Memory B cell (primary cell): ENCODE measurements at places on chromosomes 3 and 15.

DNA sequence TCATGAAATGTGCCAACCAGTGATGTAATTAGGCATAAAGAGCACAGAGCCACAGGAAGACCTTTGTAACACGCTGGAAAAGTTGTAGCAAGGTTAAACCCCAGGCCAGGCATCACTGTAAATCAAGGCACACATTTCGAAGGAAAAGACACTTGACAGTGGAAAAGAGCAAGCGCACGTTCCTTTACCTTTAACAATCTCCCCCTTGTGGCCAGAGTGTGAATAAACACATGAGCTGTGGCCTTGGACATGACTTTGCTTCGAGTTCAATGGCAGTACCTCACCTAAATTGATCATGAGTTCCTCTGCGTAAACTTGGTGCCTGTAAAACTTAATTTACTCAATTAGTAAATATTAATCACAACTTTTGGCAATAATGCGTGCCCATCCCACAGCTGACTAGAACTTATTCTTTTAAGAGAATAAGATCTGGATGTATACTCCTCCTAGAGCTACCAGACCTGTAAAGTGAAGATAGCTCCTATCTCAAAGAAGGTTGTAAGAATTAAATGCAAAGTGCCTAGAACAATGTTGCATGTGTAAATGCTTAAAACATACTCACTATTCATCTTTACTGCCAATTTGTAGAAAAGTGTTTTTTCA, 757.0 kb upstream of the NECTIN3 start:
- peak; percentile 25 for DNase-seq

DNA sequence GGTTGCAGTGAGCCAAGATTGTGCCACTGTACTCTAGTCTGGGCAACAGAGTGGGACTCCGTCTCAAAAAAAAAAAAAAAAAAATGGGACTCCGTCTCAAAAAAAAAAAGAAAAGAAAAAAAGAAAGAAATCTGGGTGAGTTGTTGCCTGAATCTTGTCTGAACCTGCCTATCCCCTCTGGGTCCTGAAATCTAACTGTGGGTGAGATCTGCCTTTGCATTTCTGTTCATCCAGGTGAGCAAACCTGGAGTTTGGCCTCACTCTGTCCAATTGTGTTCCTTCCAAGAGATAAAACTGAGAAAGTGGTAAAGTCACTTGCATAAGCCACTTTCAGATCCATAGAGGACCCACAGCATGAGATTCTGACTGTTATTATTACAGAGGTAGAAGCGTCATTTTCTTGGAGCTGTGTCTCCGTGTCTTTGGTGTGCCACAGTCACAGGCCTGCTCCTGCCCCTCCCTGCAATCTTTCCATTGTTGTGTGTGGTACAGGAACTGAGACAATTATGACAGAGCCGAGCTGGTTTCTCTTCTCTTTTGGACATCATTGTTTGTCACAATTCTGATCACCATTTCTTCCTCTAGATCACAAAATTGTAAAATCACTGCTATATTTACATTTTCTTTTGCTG, 235.9 kb downstream of the LPP start:
- DNase-seq: peak; percentile 60

DNA sequence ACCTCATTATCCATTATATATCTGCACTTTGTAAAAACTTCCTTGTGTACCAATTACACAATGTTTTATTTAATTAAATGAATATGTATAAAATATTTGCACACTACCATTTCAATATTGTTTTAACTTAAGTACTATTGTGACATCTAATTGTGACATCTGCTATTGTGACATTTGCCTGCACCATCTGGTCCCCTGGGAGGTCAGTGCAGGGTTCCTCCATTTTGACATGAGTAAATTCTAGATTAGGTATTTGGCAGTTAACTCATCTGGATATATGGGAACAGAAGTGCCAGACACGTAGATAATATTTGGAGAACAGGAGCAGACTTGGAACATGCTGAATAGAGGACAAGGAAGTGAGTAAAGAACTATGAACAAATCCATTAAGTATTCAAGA, 332.1 kb downstream of the VGLL3 start:
- DNase-seq: no peak

DNA sequence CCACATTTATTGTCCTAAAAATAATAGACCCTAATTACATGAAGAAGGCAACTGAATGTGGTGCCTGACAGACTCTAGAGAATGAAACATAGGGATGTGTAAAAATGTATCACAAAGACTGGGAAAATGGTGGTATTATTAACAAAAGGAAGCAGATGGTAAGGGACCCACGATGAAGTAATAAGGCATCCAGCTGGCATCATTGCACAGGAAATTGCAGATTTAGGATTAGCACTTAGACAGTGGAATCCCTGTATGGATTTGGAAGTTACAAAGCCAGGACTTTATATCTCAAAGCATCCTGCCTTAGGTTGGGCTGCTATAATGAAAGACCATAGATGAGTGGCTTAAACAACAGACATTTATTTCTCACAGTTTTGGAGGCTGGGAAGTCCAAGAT, 104.3 kb downstream of the PPM1L start:
- DNase-seq: no peak

DNA sequence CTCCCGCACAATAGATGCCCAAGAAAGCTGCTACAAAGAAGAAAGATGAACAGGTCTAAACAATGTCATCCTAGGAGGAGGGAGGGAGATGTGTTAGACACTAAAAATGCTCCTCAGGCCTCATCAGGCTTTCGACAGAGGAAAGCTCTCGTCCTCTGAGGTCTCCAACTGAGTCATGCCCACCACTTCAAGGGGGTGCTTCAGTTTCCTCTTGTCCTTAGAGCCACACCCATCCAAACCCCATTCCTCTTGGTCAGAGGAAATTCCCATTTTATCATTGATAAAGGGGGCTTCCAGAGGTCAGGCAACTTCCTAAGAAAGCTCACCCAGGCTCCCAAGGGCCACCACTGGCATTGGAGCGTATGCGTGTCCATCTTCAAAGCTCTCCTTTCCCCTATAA, 50.1 kb downstream of the HEG1 start:
- no peak for DNase-seq

GRCh38 chr3:50327129-50327528, 894 bp downstream of the TUSC2 start:
- DNase-seq: no peak

- no peak for DNase-seq
Observed at GRCh38 chr15:58503139-58504027, 71.6 kb downstream of the LIPC start.

- peak; percentile 34 for DNase-seq
Observed at GRCh38 chr15:90161950-90162361, 39.2 kb upstream of the SEMA4B start.

DNA sequence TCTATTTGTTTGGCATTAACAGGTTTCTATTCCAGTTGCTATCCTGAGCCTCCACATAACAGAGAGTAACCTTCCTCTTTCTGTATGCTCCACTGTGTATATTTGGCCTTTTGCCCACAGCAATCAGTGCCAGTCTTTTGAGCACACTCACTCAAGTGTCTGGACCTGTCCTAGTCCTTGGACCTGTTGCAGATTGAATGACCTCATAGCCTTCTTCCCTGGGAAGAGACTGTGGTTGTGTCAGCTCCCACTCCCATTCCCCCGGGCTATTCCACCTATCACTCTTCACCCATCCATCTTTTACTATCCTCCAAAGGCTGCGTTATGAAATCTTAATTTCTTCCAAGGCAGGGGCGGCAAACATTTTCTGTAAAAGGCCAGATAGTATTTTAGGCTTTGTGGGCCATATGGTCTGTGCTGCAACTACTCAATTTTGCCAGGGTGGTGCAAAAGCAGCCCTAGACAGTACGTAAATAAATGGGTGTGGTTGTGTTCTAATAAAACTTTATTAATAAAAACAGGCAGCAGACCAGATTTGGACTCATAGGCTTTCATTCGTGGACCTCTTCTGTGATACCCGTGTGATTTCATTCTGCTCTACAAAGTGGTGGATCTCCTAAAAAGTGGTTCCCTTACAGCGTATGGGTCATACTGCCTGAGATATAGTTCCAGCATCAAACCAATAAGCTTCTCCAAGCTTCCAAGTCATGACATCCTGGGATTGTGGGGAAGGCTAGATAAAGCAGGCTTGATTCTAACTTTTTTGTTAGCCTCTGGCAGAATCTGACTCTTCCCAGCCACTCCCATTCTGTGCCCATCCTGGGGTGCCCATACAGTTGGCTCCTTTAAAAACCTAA, 57.4 kb downstream of the CDAN1 start:
- DNase-seq: no peak
